ENCODE measurements at places on chromosomes 5 and 9. TPM values are rescaled to one million over a fixed set of nuclear protein-coding genes. Genes with fewer than 3 reads are reported as not detected.

The FAM120A gene
- polyA plus RNA-seq = 8.6 TPM

DNA sequence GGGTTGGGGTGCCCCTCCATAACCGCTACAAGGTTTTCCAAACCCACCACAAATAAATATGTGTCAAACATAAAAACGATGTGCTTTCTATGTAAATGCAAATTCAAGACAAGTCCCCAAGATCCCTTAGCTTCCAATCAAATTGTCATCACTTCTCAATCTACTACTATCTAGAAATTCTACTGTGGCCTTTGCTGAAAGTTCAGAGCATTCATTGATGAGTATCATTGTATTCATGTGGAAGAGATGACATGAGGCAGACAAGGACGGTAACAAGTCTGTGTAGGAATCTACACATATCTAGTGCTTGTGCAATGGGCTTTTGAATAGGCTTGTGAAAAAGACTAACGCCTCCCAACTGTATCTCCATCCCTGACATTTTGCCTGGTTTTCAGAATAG lies 524.6 kb downstream of the PDE4D start:
- no peak for DNase-seq

The MYMK gene
- not detected for polyA plus RNA-seq

DNA sequence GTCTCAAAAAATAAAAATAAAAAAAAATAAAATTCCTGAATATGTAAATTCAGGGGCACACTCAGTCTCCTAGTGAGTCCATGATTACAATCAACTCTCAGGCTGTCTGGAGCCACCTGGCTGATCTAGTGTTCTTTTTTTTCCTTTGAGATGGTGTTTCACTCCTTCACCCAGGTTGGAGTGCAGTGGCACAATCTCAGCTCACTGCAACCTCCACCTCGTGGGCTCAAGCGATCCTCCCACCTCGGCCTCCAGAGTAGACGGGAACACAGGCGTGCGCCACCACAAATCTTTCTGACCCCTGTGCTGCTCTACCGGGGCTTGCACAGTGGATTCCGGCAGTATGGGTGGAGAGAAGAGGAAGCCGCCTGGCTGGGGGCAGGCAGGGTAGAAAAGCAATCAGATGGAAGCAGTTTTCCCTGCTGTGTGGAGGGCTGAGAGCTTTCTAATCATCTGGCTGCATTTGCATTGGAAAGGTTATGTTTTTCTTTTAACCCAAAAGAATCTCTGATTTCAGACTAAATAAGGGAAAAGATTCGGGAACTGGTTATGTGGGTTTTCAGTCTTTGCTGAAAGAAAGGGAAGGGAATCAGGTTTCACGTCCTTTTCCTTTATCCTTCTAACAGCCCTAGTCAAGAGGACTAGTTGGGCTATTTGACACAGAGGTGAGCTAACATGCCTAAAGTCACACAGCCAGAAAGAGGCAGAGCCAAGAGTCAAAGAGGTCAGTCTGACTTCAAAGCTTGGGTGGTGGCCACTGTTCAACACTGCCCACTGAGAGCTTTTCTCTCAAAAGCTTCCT lies 26.3 kb upstream of the CORO2A start:
- no peak for DNase-seq

The SCGB3A2 gene
- polyA plus RNA-seq = not detected

- DNase-seq = no peak
These were observed 40.4 kb upstream of the HSPB3 start for GRCh38 chr5:54415147-54415546.

DNA sequence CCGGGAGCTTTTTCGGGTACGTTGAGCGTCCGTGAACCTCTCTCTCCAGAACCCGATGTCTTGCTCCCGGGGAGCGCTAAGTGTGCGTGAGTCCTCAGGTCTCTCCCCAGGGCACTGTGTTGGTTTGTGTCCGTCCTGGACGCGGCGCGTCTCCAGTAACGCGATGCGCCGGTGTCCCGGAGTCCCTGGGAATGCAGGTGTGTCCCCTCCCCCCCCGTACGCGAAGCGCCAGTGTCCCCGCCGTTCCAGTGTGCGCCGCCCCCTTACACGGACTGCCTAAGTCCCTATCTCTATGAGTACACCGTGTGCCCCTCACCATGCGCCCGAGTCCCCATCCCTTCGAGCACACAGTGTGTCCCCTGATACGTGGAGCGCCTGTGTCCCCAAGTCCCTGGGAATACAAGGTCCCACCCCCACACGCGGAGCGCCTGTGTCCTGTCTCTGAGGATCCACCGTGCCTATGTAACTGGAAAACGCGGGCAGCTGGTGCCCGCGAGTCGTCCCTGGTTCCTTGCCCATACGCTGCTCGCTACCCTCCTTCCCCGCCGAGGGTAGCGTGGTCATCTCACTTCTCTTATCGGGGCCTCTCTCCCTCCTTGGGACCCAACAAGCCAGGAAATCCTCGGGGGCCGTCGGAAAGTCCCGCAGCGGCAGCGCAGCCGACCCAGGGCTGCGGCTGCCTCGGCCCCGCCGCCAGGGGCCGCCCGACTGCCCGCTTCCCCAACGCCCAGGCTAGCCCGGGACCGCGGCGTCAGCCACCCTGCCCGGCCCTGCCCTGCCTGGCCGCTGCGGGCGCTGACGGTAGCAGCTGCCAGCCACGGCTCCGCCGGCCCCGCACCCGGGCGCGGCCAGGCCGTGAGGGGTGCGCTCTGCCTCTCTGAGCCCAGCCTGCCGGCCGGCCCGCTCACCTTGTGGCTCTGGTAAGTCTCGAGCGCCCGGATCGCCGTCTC lies 709 bp downstream of the ELL2 start:
- peak; percentile 90 for DNase-seq

GRCh38 chr9:89632192-89632733 lies 27.5 kb downstream of the GADD45G start:
- no peak for DNase-seq

GRCh38 chr9:12908895-12909294 lies 134.1 kb downstream of the LURAP1L start:
- no peak for DNase-seq
